ENCODE measurements at places on chromosomes 11 and 22. TPM values are rescaled to one million over a fixed set of nuclear protein-coding genes. Genes with fewer than 3 reads are reported as not detected.
A peak's percentile ranks its signal among the peaks of the same experiment; 100 is the strongest.

- no peaks in the 10 kb centered on the region for H3K27me3 ChIP-seq
- DNase-seq, result no peak
- no peaks in the 10 kb centered on the region for H3K36me3 ChIP-seq
- H3K27ac ChIP-seq, result no peak overlapping the region
- H3K4me3 ChIP-seq, result no peak overlapping the region
- peaks cover 28% of the 10 kb centered on the region for H3K4me1 ChIP-seq
These were observed 36.4 kb downstream of the PITPNB start for GRCh38 chr22:27882507-27883290.

DNA sequence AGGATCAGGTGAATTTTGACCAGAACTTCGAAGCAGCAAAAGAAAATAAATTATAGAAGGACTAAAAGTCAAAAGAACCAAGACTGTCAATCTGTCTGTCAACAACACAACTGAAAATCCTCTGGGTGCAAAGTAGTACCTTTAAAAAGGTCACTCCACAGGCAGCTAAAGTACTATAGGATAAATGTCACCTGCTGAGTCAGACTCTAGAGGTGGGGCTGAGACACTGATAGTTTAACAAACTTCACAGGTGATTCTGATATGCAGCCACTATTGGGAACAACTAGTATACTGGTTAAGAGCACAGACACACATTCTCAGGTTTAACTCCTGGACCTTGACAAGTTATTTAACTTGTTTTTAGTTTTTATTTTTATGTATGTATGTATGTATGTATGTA lies 107.3 kb downstream of the FCHSD2 start:
- H3K4me3 ChIP-seq, result no peak overlapping the region
- no peaks in the 10 kb centered on the region for H3K36me3 ChIP-seq
- H3K27ac ChIP-seq, result no peak overlapping the region
- no peaks in the 10 kb centered on the region for H3K4me1 ChIP-seq

DNA sequence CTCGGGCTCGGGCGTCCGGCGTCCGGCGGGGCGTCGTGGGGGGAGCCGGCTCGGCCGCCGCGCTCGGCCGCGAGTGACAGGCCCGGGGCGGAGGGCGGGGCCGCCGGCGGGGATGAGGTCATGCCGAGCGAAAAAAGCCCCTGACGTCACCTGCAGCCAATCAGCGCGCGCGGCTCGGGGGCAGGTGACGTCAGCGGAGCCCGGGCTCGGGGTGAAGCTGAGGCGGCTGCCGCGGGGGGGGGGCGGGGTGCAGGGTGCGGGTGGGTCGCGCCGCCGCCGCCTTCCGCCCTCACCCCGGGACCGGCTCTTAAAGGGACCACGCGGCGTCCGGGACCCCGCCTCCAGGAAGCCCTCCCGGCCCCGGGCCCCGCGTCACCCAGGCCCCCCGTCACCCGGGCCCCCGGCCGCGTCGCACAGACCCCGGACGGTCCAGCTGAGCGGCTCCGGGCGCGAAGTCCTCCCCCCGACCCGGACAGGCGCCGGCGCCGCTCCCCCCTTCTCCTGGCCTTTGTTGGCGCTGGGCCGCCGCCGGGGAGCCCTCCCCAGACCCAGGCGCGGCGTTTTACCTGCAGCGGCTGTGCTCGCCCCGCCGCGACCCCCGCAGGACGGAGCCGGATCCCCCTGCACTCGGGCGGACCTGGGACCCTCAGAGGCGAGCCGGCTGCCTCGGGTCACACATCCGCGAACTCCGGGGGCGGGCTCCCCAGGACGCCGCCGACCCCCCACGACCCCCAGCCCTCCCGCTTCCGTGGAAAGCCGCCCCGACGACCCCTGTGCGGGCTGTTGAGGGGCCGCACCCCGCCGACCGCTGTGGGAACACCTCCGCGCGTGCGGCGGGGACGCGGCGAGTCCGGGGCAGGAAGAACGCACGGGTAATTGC lies at the start of gene DUSP8:
DUSP8 (minus strand) TSS at position 75 of the 880 bp plus-strand sequence. CDS start 6,445 bp downstream, outside the sequence.
- no peaks in the 10 kb centered on the region for H3K27me3 ChIP-seq
- H3K36me3 ChIP-seq, result no peaks in the 10 kb centered on the region
- H3K27ac ChIP-seq, result peak within 1 kb of the TSS; percentile 91
- DNase-seq, result peak; percentile 93
- H3K4me1 ChIP-seq, result peaks cover 11% of the 10 kb centered on the region

DNA sequence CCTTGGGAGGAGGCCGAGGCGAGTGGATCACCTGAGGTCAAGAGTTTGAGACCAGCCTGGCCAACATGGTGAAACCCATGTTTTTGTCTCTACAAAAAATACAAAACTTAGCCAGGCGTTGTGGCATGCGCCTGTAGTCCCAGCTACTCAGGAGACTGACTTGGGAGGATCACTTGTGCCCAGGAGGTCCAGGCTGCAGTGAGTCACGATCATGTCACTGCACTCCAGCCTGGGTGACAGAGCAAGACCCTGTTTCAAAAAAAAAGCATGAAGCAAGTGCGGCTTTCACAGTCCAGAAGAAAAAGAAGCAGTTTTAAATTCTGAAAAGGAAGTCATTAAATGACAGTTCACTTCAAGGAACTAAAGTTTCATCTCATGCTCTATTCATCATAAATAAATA lies 7.1 kb upstream of the LTO1 start:
- H3K4me3 ChIP-seq, result no peak overlapping the region
- no peak for DNase-seq
- H3K4me1 ChIP-seq, result no peaks in the 10 kb centered on the region
- no peaks in the 10 kb centered on the region for H3K27me3 ChIP-seq
- no peaks in the 10 kb centered on the region for H3K36me3 ChIP-seq

YPEL4 gene
- total RNA-seq, result 0.59 TPM

MS4A12 gene
- total RNA-seq, result not detected

GRAP2 gene
- total RNA-seq, result 0.18 TPM

DNA sequence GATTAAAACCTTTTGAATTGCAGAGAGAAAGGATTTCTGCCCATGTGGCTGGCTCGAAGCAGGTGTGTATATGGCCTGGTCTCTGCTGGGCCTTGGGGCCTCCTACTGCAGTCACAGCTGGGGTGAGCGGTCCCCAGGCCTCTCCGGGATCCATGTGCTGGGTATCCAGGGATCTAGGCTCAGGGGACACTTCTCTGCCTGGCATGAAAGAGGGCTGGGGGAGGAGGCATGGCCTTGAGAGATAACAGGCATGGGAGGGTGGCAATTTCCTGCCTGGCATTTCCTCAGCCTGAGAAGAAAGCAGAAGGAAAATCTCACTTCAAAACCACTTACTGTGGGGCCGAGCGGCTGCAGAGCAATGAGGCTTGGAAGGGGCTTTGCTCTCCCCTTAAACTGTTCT lies 20.3 kb upstream of the PARVG start:
- no peaks in the 10 kb centered on the region for H3K4me1 ChIP-seq
- no peak overlapping the region for H3K27ac ChIP-seq
- DNase-seq, result no peak
- no peak overlapping the region for H3K4me3 ChIP-seq
- no peaks in the 10 kb centered on the region for H3K27me3 ChIP-seq

DNA sequence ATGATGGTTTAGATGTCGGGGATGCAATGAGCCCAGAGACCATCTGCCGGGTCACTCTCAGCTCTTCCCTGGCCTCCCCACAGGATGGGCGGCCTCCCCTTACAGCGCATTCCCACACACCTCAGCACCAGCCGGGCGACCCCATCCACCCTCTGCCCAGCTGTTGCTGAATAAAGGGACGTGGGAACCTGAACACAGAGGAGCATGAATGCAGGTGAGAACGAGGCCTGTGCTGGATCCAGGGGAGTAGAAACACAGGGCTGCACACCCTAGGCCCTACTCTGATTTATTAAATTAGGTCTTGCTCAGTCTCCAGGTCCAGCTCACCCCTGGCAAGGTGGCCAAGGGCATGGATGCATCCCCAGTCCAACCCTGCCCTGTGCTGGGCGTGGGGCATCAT lies 180.5 kb downstream of the CTTN start:
- no peak overlapping the region for H3K4me3 ChIP-seq
- DNase-seq, result peak; percentile 34
- peaks cover 2% of the 10 kb centered on the region for H3K27me3 ChIP-seq

DNA sequence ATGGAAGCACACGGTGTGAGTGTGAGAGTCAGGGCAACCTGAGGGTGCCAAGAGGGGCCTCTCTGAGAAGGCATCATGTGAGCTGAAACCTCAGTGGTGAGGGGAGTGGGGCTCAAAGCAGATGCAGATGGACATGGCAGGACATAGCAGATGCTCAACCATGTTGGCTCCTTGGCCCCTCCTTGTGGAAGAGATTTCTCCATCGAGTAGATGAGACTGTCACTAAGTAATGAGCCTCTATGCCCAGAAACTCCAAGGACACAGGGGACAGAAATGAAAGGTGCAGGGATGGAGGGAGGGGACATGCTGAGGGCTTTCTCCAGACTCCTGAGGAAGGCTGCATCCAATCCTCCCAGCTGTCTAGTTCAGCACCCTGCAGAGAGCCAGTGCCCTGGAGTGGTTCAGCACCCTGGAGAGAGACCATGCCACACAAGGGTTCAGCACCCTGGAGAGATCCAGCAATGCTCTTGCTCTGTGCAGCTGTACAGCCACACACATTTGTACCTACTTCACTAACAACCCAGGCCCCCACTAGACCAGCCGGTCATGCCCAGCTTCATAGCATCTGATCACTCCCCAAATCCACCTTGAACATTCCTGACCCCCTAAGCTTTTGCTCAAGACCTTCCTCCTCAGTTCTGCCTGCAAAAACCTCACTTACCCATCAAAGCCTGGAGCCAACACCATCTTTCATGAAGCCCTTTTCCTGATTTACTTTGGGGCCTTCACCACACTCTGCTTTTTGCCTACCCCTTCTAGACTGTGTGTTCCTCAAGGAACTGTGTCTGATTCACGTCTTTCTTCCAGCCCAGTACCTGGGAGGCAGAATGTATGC lies 252.0 kb downstream of the CTTN start:
- DNase-seq, result peak; percentile 44
- no peaks in the 10 kb centered on the region for H3K27me3 ChIP-seq
- H3K27ac ChIP-seq, result no peak overlapping the region
- H3K4me3 ChIP-seq, result no peak overlapping the region
- no peaks in the 10 kb centered on the region for H3K36me3 ChIP-seq

OR51E2 gene
- 0.19 TPM for total RNA-seq
